ENCODE measurements at places on chromosomes 7 and 10.

- DNase-seq, result no peak
These were observed 23.6 kb downstream of the MKI67 start for GRCh38 chr10:128102480-128103228.

GRCh38 chr10:33117816-33118215 lies 159.8 kb upstream of the ITGB1 start:
- DNase-seq, result no peak

- DNase-seq, result no peak
These were observed 81.7 kb downstream of the STK31 start for GRCh38 chr7:23791721-23792120.

GRCh38 chr10:4658777-4659176 lies 167.2 kb upstream of the AKR1E2 start:
- DNase-seq, result no peak

DNA sequence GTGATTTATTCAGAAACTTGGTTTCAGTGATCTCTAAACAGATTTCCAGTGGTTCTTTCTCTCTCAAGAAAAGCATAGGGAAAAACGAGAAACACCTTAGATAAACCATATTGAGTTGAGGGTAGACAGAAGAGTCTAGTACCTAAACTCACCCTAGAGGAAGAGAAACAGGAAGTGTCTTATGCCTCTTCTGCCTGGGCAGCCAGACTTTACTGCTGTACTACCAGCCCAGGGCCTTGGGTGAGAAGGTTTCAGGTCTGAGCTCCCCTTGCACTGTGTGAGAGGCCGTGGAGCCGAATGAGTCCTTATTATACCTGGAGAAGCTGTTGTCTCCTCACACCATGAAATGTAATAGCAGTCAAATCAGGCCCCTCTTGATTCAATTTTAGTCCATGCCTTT lies 18.2 kb downstream of the HIF1AN start:
- no peak for DNase-seq

- no peak for DNase-seq
These were observed 96.2 kb downstream of the SH2D4B start for GRCh38 chr10:80633910-80634309.

- no peak for DNase-seq
These were observed 230.6 kb upstream of the GRB10 start for GRCh38 chr7:51013218-51013786.

DNA sequence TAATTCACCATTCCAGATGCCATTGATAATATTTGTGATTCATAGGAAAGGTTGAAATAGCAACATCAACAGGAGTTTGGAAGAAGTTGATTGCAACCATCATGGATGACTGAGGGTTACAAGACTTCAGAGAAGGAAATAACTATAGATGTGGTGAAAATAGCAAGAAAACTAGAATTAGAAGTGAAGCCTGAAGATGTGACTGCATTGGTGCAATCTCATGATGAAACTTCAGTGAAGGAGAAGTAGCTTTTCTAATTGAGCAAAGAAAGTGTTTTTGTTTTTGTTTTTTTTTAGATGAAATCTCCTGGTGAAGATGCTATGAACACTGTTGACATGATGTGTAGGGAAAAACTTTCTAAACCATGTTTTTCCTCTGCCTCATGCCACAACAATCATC lies 18.7 kb upstream of the CD36 start:
- no peak for DNase-seq
